ENCODE measurements at places on chromosomes 7 and 10.

GRCh38 chr7:138919911-138920310, 61.3 kb downstream of the KIAA1549 start:
- no peak for DNase-seq

DNA sequence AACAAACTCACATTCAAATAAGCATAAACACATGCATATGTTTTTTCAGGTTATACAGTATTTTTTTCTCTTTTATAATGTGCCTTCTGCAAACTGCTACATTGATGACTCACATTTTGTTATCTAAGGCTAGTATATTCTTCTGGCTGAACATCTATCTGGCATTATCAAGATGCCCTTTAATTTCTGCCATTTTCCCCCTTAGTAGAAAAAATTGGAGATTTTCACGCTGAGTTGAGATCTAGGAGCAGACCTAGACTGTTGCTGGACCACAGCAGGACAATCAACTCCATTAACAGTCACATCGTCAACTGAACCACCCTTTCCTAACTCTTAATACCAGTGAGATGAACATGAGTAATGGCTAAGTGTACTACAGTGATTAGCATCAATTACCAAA, 41.6 kb downstream of the ERCC6 start:
- no peak for DNase-seq

GRCh38 chr10:87605628-87606251, 53.9 kb upstream of the PAPSS2 start:
- no peak for DNase-seq

DNA sequence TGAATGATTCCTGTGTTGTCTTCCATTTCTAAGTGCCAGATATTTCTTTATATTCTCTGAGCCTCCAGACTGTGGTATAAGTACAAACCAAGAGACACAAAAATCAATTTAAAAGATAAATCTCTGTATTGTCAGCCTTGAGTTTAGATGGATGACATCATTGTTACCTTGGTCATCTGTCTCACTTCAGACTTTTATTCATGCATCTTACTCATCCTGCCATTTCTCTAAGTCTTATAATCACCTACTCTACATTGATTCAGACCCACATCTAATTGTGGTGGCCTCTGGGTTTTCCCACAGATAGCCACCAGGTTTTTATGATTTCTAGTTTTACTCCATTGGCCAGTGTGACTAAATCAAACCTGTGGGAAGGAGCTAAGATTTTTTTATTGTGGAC, 26.8 kb upstream of the HDAC9 start:
- DNase-seq = no peak

DNA sequence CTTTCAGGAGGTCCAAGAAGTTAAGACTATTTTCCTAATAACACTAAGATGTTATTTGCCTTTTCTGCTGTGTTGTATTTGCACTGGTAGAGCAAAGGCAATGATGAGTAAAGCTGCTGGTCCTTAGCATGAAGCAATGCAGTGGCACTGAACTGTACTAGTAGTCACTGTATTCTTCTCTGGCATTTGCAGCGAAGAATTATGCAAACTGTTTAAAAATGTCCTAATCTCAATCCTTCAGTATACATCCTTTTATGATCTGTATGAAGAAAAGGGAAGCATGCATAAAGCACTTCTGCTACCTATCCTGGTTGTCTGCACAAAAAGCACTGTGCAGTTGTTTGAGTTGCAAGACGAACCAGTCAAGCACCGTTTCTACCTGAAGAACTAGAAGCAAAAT, 20.4 kb downstream of the IGF2BP3 start:
- no peak for DNase-seq

DNA sequence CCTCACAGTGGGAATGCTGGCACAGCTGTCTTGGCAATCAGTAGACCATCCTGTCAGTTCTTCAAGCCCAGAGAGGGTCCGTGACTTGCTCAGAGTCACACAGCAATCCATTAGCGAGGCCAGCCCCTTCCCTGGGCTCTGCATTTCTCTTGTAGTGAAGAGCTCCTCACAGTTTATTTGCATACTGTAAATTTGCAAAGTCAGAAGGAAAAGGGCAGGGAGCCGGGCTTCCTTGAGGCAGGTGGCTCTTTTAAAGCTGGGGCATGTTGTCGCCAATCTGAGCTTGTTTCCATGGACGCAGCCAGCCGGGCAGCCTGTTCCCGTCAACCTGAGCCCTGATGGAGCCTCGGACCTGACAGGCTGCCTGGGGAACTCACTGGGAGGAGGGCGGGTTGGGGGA, 123.4 kb downstream of the CUX1 start:
- DNase-seq = no peak

DNA sequence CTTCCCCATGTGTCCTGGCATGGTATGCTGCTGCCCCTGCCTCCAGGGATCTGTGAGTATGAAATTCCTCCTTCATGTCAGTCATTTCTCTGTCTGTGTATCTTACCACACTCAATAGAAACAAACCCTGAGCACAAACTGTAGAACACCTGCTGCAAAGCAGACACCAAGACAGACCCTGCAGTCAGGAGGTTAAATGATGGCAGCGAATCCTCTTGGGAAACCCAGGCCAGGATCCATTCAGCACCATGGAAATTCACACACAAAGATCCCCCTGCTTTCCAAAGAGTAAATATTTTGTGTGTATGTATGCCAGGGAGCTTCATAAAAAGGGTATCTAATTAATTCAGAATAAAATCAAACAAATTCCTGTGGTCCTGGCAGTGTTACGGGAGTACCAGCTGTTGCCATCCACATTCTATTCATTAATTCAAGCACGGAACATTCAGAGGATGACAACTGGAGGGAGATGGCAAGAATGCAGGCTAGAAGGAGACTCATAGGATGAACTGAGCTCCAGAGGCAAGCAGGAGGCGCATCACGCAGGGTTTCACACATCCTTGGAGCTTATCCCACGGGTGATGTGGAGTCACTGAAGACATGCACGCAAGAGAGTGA, 14.8 kb downstream of the ITIH5 start:
- no peak for DNase-seq

DNA sequence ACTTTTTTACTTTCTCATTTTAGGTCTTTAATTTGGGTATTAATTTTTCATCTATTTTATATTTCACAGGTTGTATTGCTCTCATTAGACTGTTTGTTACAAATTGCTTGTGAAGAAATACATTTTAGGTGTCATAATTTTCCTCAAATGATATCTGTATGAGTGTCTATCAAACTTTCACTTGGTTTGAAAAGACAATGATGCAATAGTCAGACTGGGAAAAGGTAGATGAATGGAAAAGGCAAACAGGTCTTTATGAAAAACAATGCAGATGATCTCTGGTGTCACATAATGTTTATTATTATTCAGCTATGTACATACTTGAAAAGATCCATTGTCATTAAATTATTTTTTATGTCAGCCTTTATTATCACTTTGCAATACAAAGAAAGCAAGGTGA, 80.2 kb downstream of the PTPRZ1 start:
- no peak for DNase-seq

GRCh38 chr7:46208635-46209525, 287.8 kb upstream of the IGFBP3 start:
- no peak for DNase-seq

- no peak for DNase-seq
These were observed 242.7 kb upstream of the SEMA3C start for GRCh38 chr7:81161451-81162075.

DNA sequence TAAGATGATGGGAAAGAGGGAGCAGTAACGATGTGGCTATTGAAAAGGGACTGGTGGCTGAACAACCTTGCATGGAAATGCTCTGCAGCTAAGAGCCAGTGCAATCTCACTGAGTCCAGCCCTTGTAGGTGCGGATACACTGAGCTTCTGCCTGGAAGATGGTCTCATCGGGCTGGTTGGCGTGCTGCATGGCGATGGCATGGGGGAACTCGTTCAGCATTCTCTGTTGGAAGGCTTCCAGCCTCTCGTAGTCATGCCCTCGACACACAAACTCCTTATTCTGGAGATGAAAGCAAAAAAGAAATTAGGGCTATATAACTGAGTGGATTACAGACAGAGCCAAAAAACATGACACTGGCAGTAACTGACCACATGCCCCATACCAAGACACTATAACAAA, 197.8 kb upstream of the IMMP2L start:
- no peak for DNase-seq

- DNase-seq = no peak
These were observed 4.7 kb downstream of the NPTX2 start for GRCh38 chr7:98621573-98622482.

- DNase-seq = no peak
These were observed 119.0 kb downstream of the ZFAND4 start for GRCh38 chr10:45553613-45554012.

DNA sequence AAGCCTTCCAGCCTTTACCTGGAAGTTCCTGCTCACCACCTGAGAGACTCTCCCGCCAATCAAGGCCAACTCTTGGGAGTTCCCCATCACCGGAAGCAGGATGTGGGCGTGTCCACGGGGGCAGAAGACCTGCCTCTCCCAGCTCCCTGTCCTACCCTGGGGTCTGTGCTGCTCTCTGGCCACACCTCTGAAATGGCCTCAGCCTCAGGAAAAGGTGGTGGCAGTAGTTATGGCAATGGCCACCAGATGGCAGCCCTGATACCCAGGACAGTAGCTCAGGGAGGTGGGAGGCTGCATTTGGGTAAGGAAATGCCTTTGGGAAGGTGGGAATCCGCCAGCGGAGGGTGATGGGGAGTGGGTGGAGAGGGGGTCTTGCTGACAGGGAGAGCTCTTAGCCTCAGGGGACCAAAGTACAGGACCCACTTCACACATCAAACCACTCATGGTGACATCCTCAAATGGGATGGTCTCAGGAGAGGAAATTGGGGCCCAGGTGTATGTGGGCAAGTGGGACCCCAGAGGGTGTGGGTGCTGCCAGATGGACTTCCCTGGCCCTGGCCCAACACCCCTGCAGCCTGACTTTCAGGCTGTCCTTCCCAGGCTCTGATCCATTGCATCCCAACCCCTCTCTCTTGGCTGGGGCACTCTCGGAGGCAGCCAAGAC, 33.9 kb downstream of the KAZALD1 start:
- DNase-seq = peak; percentile 69

DNA sequence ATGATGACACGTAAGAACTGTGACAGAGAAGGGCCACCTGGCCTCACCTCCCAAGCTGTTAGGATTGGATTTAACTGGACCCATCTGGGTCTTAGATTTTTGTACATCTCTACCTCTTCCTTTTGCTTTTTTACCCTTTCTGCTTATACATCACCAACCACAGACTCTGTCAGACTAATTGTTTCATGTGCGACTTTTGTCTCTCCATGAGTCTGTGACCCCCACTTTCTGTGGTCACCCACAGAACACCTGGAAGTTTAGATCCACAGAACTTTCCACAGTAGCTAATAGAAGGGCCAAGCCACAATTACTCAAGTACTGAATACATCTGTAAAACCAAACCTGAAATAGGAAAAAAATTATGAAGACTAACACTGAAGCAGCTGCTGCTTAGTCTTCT, 23.1 kb downstream of the SEC31B start:
- no peak for DNase-seq

DNA sequence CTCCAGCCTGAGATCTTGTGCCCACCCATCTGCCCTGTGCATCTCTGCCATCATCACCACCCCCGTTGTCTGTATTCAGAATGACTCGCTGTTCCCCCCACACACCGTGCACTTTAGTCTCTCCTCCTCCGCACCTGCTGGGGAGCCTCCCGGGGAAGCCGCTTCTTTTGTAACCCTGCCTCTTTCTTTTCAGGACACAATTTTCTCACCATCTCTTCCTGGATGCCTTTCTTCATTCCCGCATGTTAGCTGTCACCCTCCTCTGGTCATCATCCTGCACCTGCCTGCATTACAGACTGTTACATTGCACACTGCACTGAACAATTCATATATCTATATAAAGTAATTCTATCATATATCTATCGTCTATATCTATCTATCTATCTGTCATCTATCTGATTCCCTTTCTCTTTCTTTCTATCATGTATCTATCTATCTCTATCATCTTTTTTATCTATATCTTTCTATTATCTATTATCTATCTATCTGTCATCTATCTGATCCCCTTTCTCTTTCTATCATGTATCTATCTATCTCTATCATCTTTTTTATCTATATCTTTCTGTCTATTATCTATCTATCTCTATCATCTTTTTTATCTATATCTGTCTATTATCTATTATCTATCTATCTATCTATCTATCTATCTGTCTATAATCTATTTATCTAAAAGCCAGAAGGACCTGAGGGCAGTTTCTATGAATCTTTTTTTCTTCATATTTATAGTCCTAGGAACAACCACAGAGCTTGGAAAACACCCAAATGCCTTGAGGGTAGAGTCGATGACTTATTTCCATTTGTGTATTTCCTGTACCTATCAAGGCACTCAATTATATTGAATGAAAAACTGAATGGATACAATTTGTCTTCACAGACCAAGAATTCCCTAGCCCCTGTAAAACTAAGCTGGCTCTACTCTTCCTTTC, 642.5 kb downstream of the ACTR3B start:
- DNase-seq = no peak

DNA sequence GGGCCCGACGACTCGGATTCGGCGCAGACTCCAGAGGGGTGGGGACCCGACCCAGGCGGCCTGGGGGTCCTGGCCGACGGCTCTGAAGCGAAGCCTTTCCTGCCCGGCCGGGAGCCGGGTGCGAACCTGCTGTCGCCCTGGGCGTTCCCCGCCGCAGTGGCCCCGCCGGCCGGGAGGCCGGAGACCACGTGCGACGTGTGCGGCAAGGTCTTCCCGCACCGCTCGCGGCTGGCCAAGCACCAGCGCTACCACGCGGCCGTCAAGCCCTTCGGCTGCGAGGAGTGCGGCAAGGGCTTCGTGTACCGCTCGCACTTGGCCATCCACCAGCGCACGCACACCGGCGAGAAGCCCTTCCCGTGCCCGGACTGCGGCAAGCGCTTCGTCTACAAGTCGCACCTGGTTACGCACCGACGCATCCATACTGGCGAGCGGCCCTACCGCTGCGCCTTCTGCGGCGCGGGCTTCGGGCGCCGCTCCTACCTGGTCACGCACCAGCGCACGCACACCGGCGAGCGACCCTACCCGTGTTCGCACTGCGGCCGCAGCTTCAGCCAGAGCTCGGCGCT, 15.4 kb downstream of the ZNF316 start:
- DNase-seq = no peak

GRCh38 chr7:97064972-97065587, 40.4 kb upstream of the DLX5 start:
- DNase-seq = peak; percentile 48

DNA sequence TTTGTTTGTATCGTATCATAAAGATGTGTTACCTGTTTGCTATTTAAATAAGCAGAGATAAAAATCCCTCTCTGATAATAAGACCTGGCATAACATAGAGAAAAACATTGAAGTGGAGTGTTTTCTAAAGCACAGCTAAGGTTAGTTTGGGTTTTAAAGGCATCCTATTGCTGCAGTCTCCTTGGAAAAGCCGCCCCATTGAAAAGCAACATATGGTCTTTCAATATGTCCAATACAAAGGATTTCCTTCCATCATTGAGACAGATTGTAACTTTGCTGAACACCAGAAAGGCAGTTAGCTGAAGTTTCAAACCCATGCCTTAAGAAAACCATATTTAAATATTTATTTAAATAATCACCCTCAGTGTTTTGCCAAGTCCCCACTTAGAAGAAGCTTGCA, 898.5 kb upstream of the KCND2 start:
- DNase-seq = no peak

GRCh38 chr10:124524991-124525653, 63.5 kb downstream of the LHPP start:
- no peak for DNase-seq

All from CD4-positive, alpha-beta T cell treated with Interleukin-2 at 100 ng/mL for 4 hours (primary cell).